ENCODE measurements at places on chromosomes 6 and 20.

DNA sequence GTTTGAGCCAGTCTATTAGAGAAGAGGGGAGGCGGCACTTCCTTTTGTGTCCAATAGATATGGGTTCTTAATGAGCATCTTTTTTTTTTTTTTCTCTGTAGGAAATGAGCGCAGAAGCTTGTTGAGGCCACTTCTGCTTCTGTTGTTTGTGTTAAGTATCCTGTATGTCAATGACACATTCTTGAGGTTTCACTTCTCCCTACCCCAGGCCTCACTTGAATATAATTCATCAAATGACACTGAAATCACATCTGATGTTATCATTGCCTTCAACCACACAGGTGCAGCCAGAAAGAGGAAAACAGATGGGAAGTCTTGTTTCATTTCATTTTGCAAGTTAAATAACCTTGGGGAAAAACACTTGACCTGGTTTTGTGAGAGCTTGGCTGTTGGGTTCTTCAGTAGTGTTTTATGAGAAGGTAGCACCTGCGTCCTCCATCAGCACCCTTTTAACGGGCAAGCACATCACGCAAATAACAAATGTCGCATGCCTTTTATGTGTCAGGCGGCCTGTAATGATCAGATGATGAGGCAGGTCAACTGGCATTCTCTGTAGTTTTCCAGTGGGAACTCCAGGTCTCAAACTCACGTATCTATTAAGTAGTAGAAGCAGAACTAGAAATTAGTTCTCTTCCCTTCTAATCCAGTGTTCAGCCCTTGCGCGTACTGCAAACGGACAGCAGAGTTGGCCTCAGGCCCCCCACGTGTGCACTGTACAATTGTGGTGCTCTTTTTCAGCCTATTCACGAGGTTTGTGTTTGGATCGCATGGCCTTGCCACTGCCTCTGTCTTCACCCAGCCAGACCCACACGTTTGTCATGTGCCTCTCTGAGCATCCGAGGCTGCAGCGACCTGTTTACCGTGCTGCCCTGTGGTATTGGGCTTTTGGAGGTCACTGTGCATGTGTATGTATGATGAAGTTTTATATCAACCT, 23.5 kb downstream of the PLEKHG1 start:
- DNase-seq, result peak; percentile 81

GRCh38 chr20:3339076-3339475, 68.4 kb downstream of the DNAAF9 start:
- DNase-seq, result no peak

DNA sequence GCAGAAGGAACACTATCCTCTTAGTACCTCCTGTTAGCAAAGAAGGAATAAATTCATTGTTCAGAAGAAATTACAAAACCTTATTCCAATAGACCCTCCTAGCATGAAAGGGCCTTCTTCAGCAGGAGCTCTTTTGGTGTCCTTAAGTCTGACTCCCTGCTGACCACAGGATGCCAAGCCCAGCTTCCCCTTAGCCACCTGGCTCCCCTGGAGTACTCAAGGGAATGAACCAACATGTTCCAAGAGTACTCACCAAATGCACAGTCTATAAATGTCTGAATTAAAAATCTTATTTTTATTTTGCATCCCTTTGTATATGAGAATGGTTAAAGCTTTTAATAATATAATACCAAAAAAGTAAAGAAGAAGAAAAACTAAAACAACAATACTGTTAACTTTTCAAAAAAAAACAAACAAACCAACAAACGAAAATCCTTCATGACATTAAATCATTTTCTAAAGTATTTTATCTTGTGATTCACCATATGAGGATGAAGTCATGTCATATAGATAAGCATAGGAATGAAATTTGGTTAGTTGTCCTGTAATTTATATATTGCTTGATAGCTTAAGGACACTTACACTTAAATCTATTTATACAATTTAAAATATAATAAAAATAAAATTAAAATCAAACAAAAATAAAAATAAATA, 1355.1 kb downstream of the HACE1 start:
- no peak for DNase-seq

DNA sequence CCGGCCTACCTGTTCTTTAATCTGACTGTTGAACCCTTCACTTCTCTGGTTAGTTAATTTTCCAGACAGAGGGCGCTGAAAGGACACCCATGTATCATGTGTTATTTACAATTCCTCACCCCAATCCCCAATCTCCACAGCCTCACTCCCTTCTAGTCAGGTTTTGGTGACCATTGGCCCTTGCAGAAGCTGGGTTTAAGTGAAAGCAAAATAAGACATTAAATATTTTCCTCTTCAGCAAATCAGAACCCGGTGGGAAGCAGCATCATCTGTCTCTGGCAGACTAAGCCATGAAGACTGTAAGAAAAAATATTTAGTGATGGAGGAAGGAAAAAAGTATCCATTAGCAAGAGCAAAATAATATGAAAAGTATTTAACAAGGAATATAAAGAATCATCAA, 9.4 kb upstream of the HLA-DQA1 start:
- DNase-seq, result peak; percentile 79

DNA sequence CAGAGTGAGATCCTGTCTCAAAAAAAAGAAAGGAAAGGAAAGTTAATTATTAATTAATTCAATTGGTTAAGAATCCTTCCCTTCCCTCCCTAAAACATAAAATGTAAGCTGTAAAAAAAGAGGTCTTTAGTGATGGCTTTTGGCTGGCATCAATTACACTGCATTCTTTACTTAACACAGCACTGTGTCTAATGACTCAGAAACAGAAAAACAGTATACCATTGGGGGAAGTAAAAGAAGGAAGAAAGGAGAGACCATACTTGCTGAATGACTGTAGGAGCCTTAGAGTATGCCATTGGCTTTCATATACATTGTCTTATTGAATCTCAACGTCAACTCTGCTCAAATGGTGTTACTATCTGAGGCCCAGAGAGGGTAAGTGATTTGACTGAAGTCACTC, 18.3 kb upstream of the CITED2 start:
- peak; percentile 78 for DNase-seq

DNA sequence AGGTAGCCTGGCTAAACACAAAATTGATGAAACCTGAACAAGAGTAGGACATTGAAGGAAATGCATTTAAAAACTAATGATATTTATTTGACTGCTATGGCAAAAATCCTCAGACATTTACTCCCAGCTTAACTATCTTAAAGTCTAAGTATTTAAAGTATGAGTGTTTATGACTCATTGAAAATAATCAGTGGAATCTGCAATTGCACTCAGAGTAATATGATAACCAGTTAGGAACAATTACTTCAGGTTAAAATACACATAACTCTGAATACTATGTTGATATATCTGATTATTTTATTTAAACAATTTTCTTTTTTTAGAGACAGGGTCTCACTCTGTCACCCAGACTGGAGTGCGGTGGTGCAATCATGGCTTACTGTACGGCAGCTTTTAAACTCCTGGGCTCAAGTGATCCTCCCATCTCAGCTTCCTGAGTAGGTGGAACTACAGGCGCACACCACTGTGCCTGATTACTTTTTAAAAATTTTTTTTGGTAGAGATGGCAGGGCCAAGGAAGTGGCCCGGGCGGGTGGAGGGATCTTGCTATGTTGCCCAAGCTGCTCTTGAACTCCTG, 43.9 kb downstream of the FILIP1 start:
- DNase-seq, result no peak

DNA sequence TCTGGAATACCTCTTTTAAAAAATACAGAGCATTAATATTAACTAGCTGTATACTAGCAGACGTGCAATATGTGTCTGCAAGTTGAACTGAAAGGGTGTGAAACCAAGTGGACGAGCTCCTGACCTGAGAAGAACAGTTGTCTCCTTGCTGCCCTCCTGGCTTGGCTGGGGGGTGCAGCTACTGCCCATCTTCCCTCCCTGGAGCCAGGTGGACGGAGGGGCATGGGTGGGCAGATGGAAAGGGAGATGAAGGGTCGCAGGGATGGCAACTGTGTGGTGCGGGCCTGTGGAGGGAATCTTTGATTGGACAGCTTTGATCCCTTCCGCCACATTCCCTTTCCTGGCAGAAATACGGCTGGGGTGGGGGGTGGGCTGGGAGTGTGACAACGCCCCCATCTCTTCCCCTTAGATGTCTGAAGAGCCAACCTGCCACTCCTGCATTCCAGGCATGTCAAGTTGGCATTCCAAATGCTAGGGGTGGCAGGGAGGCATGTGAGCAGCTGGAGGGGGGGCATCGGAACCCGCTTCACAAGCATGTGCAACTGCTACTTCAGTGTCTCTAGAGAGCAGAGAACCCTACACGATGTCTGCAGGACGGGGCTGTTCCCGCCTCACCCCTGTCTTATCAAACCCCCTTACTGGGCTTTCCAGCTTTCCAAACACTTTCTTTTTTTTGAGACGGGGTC, 37.3 kb downstream of the SRSF3 start:
- no peak for DNase-seq

DNA sequence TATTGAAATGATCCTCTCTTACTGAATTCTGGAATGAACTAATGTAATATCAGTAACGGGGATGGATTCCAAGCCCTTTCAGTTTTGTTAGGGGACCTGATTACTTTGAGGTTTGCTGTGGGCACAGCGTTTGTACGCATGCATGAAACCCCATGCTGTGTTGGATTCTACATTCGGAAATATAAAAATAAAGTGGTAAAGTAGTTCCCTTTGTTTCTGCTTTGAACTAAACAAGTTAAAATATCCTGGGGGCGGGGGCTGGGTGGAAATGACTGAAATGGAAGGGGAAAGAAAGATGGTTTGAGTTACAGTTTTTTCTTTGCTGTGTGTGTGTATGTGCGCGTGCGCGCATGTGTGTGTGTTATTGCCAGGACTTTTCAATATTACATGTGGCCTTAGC, 196.5 kb upstream of the OPRM1 start:
- DNase-seq, result no peak

- no peak for DNase-seq
Measured at GRCh38 chr6:148027201-148027600, 315.4 kb upstream of the SASH1 start.

- DNase-seq, result no peak
Measured at GRCh38 chr6:131730264-131730663, 19.4 kb upstream of the CTAGE9 start.

DNA sequence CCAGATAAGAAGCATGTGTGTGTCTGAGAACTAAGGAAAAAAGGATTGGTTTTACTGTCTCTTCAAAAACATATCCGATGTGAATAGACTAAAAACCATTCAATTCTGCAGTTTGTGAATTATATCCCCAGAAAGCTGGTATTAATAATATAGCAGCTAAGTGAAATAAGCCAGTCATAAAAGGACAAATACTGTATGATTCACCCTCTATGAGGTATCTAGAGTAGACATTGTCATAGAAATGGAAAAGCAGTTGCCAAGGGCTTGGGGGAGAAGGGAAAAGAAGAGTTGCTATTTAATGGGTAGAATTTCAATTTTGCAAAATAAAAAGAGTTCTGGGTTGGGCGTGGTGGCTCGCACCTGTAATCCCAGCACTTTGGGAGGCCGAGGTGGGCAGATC, 137.5 kb downstream of the ATXN1 start:
- DNase-seq, result no peak

DNA sequence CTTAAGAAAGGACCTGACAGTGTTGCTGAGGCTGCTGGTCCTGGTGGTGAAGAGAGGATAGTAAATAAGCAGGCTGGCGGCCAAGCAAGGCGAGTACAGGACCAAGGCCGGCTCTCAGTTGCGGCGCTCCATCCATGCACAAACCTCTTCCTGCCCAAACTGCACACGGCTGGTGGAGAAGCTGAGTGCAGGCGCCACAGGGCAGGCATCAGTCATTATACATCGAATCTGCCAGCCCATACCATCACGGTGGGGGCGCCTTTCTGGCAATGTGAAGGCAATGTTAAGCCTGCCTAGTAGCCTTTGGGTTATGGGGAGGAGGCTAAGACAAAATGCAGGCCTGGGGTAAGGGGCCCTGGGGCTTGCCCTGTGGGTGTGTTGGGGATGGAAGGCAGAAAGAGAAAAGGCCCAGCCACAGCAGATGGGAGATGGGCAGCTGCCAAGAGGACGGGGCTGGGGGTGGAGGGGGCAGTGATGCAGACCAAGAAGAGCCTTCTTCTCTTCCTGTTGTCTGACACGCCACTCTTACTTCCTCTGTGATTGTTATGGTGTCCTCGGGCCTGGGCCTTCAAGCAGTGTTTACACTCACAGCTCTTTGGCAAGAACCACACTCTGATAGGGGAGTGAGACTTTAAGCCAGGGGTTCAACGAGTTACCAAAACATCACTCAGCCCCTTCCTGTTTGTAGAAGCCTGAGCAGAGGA, 20.3 kb upstream of the KCNK16 start:
- no peak for DNase-seq
